ENCODE measurements at places on chromosomes 5 and 9.
A peak's percentile ranks its signal among the peaks of the same experiment; 100 is the strongest.

- no peak for DNase-seq
Observed at GRCh38 chr5:116583862-116584222, 9.2 kb upstream of the SEMA6A start.

GRCh38 chr9:128054087-128054486 lies 13.0 kb downstream of the NAIF1 start:
- peak; percentile 53 for DNase-seq

DNA sequence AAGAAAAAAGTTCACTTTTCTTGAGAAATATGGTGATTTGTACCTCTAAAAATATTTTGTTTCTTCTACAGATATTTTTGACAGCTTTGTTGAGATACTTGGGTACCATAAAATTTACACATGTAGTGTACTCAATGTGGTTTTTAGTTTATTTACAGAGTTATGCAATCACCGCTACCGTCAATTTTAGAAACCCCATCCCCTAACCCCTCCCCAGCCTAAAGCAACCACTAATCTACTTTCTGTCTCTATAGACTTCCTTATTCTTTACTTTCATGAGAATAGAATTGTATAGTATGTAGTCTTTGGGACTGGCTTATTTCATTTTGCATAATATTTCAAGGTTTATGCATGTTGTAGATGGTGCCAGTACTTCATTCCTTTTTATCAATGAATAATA lies 45.0 kb upstream of the TDRD7 start:
- peak; percentile 52 for DNase-seq

- DNase-seq = no peak
Observed at GRCh38 chr9:74036549-74037231, 460.4 kb upstream of the RORB start.

GRCh38 chr9:75010570-75010969 lies 17.5 kb downstream of the CARNMT1 start:
- no peak for DNase-seq

GRCh38 chr5:102794677-102795331 lies 39.7 kb downstream of the PAM start:
- DNase-seq = no peak

- no peak for DNase-seq
Observed at GRCh38 chr9:120982836-120983235, 56.2 kb upstream of the TRAF1 start.

GRCh38 chr9:94666364-94667099 lies 27.2 kb upstream of the FBP1 start:
- no peak for DNase-seq

DNA sequence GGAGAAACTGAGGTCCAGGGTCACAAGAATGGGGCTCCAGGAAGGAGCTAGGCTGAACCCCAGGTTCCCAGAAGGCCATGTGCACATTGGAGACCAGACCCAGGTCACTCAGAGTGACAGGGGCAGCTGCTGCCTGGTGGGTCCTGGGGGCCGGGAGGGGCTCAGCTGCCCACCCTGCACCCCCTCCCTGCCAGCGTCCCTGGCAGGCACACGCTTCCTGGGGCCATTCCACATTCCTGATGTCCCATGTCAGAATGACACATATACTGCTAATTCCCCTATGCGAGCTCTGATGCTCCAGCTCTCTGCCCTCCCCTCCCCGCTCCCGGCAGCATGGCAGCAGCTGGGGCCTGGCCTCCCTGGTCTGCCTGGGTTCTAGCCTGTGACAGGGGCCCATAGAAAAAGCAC lies 14.0 kb downstream of the FGFR4 start:
- DNase-seq = no peak

GRCh38 chr5:152113401-152113800 lies 188.8 kb upstream of the GLRA1 start:
- DNase-seq = no peak

DNA sequence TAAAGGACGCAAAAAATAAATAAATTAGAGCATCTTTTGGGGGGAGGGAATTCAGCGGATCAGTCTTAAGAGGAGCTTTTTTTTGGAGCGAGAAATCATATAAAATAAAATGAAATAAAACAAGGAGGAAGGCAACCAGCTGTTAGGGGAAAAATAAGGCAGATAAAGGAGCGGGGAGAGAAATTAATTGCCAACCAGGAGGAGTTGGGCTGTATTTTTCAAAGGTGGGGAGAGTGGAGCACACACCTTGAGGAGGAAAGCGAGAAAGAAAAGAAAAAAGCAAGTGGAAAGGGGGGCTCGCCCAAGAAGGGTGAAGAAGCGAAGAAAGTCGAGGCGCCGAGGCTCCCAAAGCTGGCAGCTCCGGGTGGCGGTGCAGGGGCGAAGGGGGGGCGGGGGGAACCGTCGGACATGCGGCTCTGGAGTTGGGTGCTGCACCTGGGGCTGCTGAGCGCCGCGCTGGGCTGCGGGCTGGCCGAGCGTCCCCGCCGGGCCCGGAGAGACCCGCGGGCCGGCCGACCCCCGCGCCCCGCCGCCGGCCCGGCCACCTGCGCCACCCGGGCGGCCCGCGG lies at the start of gene PAPPA:
Gene PAPPA (plus strand): TSS at position 27 of the 569 bp plus-strand sequence. CDS start 382 bp downstream, at position 409.
- DNase-seq = no peak

- DNase-seq = no peak
Observed at GRCh38 chr5:136682986-136683385, 317.6 kb upstream of the TRPC7 start.

GRCh38 chr9:133492061-133493021 lies 13.4 kb upstream of the SLC2A6 start:
- DNase-seq = no peak

DNA sequence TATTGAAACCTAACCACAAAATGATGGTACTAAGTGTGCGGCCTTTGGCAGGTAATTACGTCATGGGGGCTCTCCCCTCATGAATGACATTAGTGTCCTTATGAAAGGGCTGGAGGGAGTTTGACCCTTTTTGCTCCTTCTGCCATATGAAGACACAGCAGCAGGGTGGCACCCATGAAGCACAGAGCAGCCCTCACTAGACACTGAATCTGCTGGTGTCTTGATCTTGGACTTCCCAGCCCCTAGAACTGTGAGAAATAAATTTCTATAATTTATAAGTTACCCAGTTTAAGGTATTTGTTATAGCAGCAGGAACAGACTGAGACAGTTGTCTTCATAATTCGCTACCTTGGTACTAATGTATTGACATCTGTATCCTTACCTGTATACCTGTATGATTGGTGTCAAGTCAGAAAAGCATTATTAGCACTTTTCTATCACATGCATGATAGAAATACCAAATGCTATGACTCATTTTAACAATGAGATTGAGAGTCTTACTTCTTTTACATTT lies 80.4 kb downstream of the GCNT4 start:
- no peak for DNase-seq

- no peak for DNase-seq
Observed at GRCh38 chr5:148394587-148395019, 10.8 kb downstream of the FBXO38 start.

DNA sequence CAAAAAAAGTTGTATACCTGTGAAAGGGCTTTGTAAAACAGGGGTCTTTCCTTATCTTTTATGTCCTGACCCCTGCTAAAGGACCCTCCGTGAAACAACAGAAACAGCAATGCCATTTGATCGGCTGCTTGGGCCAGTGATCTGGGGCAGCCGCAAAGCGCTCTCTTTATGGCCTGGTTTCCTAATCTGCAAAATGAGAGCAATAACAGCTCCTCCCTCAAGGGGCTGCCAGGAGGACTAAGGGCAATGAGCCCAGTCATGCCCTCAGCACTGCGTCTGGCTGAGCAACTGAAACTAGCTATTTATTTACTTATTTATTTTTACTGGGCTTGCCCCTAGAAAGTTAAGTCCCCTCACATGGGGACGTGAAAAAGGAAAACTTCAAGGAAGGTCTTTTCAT lies 18.3 kb downstream of the CMBL start:
- no peak for DNase-seq

GRCh38 chr5:151107084-151107483 lies 26.2 kb upstream of the TNIP1 start:
- DNase-seq = no peak

- no peak for DNase-seq
Observed at GRCh38 chr5:146337264-146337904, 1.3 kb upstream of the POU4F3 start.

- DNase-seq = no peak
Observed at GRCh38 chr9:116978155-116978554, 291.1 kb downstream of the TRIM32 start.

GRCh38 chr5:147538236-147538635 lies 28.4 kb upstream of the DPYSL3 start:
- DNase-seq = no peak

DNA sequence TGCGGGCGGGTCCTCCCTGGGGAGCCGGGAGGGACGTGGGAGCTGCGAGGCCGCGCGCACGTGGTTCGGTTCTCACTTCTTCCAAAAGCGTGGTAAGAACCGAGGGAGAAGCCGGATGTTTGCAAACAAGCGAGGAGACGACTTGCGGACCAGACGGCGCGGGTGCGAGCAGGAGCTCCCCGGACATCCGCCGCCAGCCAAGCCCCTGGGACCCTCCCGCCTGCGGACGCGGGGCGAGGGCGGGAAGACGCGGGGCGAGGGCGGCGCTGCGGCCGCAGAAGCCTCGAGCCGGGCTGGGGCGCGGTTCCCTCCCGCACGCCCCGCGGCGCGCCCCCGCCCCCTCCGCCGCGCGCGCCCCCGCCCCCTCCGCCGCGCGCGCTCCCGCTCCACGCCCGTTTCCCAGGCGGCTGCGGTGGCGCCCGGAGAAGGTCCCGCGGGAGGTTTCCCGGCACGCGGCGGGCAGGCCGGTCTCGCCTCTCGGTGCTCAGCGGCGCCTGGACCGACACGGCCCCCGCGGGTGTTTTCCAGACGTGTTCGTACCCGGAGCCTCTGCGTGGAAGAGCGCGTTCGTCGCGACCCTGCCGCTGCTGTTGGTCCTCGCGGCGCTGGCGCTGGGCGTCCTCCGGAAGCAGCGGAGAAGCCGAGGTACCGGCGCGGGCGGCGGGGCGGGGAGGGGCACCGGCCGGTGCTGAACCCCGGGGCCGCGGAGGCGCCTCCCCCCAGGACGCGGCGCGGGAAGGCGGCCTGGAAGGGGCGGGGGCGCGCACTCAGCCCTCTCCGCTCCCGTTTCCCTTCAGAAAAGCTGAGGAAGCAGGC lies 12.8 kb downstream of the BTNL9 start:
- no peak for DNase-seq

GRCh38 chr5:15938186-15938585 lies 241.4 kb downstream of the MARCHF11 start:
- no peak for DNase-seq

GRCh38 chr9:13520069-13520468 lies 240.6 kb upstream of the MPDZ start:
- no peak for DNase-seq
